Lower leg skin (tissue), 4 donors: ENCODE measurements at places on chromosomes 2 and 18. TPM values are rescaled to one million over a fixed set of nuclear protein-coding genes. Genes with fewer than 3 reads are reported as not detected.

GRCh38 chr2:16120591-16121180, 180.3 kb downstream of the MYCN start:
- no peak for DNase-seq

Gene HJURP
- 4.4 TPM for total RNA-seq

GRCh38 chr18:32366586-32367538, 103.8 kb downstream of the GAREM1 start:
- no peak for DNase-seq

- DNase-seq, result no peak
These were observed 52.8 kb upstream of the SPP2 start for GRCh38 chr2:233997707-233998106.

DNA sequence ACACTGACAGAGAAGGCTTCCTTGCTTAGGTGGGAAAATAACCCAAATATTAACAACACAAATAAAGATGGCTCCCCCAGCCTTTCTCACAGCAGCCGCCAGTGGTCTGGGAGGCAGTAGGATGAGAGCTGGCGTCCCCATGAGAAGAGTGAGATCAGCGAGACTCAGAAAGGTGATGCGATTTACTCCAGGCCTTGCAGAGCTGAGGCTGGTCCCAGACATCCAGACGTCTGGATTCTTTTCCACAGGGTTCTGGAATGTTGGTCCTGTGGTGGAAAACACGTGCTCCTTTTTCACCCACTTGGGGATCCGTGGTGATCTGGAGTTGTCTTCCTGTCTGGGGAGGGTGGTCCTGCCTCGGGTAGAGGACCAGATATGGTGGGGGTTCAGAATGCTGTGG, 190.6 kb downstream of the CTIF start:
- no peak for DNase-seq

DNA sequence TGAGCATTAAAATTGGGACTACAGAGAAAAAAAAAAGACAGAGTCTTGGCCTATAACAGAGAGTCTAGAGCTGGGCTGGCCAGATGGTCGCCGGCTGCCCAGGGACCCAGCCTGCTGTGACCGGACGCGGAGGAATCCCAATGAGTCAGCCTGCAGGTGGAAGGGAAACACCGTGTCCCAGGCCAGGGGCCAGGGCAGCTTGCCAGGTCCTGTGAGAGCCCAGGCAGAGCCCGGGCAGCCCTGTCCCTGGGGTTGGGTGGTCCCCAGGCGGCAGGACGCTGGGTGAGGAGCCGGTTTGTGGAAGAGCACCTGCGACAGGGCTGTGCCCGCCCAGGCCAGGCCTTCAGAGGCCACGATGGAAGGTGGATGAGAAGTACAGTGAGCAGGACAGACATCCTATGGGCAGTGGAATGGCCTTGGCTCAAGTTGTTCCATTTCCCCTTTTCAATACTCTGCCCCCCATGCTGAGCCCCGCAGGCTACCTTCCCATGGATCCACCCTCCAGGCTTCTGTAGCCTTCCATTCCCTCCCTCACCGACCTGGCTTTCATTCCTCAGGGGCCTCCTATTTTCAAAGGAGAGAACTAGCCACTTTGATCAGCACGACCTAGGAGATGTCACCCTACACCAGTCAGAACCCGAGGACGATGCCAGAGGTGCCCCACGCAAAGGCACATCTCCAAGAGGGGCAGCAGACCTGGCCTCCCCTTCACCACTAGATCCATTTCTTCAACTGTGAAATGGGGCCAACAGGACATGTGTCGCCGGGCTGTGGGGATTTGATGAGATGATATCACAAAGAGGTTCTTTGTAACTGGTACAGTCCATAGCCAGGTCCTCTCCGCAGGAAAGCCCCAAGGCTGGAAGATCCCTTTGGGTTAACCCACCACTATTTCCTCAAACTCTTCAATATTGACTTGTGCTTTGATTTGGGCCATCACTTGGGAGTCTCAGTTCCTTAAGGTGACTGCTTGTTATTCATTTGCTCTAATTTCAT, 87.5 kb downstream of the POLR1A start:
- no peak for DNase-seq

DNA sequence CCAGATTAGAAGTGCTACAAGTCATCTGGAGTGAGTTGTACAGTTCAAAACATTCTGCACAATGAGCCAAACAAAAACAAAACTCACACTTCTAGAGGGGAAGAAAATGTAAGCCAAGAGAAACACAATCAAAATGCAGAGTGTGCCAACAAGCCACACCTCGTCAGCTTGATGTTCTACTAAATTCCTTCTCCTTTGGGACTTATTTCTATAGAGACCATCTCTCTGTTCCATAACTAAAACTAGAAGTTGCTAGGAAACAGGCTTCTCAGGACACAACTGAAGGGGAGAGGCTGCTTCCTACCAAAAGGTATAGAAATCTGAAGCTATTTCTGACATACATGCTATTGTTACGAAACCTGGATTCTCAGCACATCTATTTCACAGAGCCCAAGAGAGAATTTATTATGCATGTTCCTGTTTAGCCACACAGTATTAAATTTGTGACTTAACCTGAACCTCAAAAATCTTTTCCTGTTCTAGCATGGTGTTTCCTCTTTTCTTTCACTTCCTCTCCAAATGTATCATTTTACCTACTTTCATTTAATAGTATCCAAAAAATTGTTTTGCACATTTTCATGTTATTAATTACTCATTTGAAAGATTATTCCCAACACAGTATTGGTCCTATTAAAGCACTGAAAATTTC, 211.4 kb upstream of the CCDC150 start:
- no peak for DNase-seq

- no peak for DNase-seq
These were observed 108.9 kb downstream of the INHBB start for GRCh38 chr2:120454654-120455385.
